ENCODE measurements at places on chromosomes 7 and 10. TPM values are rescaled to one million over a fixed set of nuclear protein-coding genes. Genes with fewer than 3 reads are reported as not detected.

The C7orf57 gene
- 0.22 TPM for total RNA-seq

The CALHM1 gene
- not detected for total RNA-seq

The ZNF239 gene
- total RNA-seq = 11.5 TPM

The AOAH gene
- total RNA-seq = 7.1 TPM

The OR2A25 gene
- not detected for total RNA-seq

The C10orf53 gene
- total RNA-seq = not detected

The TEX36 gene
- not detected for total RNA-seq

The DDC gene
- 4.3 TPM for total RNA-seq

The COL26A1 gene
- total RNA-seq = 6.9 TPM

The GIMAP8 gene
- 7.5 TPM for total RNA-seq

The GNGT1 gene
- 20.3 TPM for total RNA-seq

The EVX1 gene
- total RNA-seq = not detected

The FUOM gene
- total RNA-seq = 7.3 TPM

The GPR37 gene
- 66.9 TPM for total RNA-seq

The IFT22 gene
- 41.7 TPM for total RNA-seq

The ASAH2 gene
- 1.5 TPM for total RNA-seq

The PHYH gene
- 29.1 TPM for total RNA-seq

The PAX4 gene
- total RNA-seq = not detected

The BTBD16 gene
- total RNA-seq = 0.16 TPM

The ZNF467 gene
- 4.6 TPM for total RNA-seq
